ENCODE measurements at places on chromosomes 11 and 22. TPM values are rescaled to one million over a fixed set of nuclear protein-coding genes. Genes with fewer than 3 reads are reported as not detected.

- DNase-seq = no peak
These were observed 167.9 kb downstream of the SHANK2 start for GRCh38 chr11:71084306-71085012.

- DNase-seq = no peak
These were observed 155.0 kb downstream of the FBXO7 start for GRCh38 chr22:32629573-32629957.

DNA sequence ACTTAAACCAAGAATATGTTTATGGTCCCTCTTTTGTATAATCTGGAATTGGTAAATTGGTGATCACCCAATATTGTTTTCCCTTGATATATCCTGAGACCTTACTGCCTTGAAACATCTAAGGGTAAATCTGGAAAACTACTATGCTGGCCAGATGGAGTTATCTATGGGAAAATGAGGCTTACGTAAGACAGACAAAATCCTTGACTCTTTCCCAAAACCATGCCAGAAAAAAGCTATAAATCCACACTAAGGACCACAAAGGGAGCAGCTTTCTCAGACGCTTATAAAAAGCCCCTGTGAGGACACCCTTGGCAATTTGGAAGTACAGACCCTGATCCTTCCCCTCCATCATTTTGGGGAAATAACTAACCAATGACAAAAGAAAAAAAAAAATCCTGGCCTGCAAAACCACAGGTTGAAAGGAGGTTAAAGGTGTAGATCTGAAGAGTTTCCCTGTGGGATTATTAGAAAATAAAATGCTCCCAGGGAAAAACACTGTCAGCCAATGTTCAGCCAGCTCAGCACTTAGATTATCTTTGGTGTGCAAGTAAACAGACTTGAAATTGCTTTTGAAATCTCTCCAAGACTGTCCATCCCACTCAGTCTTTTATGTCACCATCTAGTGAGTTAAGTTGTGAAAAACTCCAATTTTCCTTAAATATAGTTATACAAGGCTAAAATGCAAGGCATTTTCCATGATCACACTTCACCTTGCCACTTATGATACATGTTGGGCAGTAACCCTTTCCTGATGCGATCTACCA is 6.6 kb upstream of the AMBRA1 start:
- DNase-seq = no peak

DNA sequence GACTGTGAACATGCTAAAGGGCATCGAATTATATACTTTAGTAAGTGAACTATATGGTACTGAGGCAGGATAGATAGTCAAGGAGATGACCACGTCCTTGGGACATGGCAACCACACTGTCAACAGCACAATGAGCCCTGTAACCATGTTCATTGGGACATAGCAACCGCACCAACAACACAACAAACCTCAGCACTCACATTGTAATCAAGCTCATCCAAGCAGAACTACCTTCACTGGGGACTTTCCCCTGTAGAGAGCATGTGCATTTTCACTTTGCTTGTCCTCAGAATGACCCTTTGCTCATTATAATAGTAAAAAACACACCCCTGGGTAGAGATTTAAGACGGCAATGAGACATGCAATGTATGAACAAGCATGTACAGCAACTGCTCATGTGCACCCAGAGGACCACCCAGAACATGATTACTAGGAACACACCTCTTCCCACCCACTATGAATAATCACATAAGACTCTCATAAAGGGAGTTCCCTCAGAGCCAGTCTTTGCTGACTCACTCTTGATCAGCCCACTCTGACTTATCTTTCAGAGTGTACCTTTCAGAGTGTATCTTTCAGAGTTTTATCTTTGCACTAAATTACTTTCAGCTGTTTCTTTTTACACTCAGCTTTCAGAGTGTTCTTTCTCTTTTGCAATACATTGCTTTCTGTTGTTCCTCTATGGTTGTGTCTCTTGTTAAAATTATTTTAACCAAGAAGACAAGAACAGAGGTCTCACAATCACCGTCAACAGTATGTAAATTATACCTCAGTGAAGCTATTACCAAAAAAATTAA is 4.1 kb upstream of the PLAAT2 start:
- DNase-seq = peak; percentile 66

- DNase-seq = no peak
These were observed 73.1 kb downstream of the ELP4 start for GRCh38 chr11:31582697-31583096.

- no peak for DNase-seq
These were observed 1134.8 kb downstream of the BRD1 start for GRCh38 chr22:48692734-48693376.

- DNase-seq = no peak
These were observed 123.4 kb downstream of the CYP2R1 start for GRCh38 chr11:14768526-14769188.

DNA sequence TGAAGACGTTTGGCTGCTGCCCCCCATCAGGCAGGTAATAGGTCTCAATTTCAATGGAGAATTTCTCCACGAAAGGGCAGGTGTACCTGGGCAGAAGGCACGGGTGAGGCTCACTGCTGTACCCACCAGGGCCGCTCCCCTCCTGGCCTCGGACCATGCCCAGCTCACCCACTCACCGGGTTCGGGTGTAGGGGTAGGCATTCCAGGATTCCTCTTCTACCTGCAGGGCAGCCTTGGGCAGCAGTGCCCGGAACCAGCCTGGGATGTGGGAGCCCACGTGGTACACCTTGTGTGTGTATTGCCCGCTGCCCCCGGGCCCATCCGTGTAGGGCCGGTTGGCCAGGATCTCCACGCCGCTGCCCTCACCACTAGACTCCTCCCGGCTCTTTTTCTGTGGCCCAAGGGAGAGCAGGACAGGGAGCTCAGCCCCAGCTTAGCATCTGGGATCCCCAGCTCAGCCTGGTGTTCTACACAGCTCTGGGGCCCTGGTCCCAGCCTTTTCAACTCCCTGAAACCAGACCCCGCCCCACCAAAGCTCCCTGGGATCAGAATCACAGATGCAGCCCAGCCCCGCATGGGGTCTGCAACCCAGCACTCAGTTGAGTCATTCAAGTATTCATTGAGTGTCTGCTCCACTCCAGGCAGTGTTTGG is 2.7 kb downstream of the PITPNM1 start:
- DNase-seq = no peak

DNA sequence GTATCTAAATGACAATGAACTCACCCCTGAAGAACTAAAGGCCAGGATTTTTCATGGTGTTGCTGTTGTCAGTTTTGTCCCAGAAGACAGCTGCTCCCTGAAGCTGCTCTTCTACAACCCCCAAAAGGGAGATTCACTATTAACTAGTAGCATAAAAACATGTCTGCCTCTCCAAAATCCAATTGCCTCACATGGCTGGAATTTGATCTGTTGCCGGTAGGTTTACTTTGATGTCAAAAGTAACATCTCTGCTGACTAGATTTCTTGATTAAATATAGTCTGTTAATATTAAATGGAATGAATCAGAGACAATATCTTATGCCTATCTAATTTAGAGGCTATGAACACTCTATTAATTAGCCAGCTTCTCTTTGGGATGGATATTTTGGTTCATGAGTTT is 425.4 kb downstream of the ETS1 start:
- DNase-seq = no peak

DNA sequence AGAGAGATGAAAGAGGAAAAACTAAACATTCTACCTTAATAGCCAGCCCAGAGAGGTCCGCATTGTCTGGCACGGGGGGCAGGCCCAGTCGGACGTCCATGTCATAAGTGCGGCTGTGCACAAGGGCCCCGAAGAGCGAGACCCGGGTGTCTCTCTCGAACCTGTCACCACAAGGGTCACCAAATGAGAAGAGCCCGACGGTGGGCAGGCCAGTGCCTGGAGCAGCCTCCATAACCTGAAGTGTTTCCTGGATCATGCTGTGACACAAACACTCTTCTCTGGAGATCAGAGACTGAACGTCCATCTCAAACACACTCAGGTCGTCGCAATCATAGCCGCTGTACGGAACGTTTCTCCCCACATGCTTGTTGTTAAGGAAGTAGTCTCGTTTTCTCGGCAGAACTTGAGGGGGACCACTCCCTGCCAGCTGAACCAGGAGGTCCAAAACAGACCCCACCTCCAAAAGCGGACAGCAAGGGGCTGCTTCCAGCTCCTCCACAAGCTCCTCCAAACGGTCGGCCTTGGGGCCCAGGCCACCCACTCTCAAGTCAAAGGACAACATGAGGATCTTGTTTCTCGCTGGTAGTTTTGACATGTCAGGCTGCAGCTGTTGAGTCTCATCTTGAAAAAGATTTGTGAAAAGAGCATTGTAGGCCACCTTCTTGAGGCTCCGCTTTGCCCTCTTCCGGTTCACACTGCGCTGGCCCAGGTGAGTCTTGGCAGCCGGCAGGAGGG is 971 bp downstream of the TUBGCP6 start:
- no peak for DNase-seq

DNA sequence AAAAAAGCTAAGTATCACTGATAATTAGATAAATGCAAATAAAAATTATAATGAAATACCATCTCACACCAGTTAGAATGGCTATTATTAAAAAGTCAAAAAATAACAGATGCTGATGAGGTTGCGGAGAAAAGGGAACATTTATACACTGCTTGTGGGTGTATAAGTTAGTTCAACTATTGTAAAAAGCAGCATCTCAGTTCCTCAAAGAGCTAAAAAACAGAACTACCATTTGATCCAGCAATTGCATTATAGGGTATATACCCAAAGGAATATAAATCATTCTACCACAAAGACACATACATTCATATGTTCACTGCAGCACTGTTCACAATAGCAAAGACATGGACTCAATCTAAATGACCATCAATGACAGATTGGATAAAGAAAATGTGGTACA is 120.3 kb upstream of the ZBED5 start:
- no peak for DNase-seq

GRCh38 chr11:100640071-100640470 is 47.0 kb upstream of the ARHGAP42 start:
- no peak for DNase-seq

The ANKK1 gene
- not detected for total RNA-seq

The CASP4 gene
- 102 TPM for total RNA-seq

The DEUP1 gene
- total RNA-seq = not detected

The CFAP300 gene
- not detected for total RNA-seq

The APOA5 gene
- not detected for total RNA-seq

The RGL4 gene
- 34.0 TPM for total RNA-seq

The C11orf91 gene
- not detected for total RNA-seq

The OR5P2 gene
- total RNA-seq = not detected
